Renal pelvis (tissue), 12 donors: ENCODE measurements at places on chromosomes 5 and 9. TPM values are rescaled to one million over a fixed set of nuclear protein-coding genes. Genes with fewer than 3 reads are reported as not detected.

DNA sequence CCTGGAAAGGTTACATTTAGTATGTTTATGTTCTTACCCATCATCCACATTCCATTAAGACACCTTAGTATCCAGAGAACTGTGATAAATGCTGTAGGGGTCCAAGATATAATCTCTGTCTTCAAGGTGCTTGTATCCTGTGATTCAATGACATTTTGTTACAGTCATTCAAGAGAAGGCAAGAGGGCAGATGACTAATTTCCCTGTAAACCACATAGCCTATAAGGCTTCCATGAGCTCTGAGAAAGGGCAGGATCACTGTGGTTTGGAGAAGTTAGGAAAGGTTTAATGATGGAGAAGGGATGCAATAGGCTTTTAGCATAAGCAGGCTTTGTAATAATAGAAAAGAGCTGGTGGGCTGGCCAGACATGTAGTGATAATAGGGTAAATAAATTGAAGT is 40.0 kb downstream of the PAPPA start:
- no peak for DNase-seq

- no peak for DNase-seq
Measured at GRCh38 chr9:116137581-116137980, 16.0 kb upstream of the PAPPA start.

- DNase-seq, result no peak
Measured at GRCh38 chr5:160463740-160464465, 42.2 kb downstream of the PTTG1 start.

DNA sequence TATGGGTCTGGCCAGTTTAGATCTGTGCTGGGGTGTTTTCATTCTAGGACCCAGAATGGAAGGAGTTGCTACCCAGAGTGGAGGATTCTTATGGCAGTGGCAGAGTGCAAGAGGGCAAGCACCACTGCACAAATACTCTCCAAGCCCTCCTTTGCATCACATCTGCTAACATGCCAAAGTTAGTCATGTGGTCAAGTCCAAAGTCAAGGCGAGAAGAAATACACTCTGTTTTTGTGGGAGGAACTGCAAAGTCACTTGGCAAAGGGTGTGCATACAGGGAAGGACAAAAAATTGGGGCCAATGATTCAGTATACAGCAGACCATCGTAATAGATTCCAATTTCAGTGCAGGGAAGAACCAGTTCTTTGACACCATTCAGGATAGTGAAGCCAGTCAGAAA is 43.9 kb upstream of the HMGCS1 start:
- DNase-seq, result no peak

DNA sequence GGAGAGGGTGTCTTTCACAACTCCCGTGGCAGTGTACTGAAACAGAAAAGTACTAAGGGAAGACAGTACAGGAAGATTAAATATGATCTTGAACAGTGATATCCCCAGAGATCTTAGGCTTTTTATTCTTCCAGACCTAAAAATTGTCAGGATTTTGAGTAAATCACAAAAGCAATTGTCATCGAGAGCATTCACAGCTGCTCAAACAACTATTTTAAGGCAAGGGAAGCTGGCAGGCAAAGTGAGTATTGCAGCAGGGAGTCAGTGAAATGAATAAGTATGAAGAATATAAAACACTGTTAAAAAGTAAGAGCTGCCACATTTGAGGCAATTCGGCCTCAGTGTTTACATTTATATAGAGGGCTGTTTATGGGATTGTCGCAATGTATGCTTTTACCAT is 479.0 kb downstream of the CAAP1 start:
- peak; percentile 17 for DNase-seq

DNA sequence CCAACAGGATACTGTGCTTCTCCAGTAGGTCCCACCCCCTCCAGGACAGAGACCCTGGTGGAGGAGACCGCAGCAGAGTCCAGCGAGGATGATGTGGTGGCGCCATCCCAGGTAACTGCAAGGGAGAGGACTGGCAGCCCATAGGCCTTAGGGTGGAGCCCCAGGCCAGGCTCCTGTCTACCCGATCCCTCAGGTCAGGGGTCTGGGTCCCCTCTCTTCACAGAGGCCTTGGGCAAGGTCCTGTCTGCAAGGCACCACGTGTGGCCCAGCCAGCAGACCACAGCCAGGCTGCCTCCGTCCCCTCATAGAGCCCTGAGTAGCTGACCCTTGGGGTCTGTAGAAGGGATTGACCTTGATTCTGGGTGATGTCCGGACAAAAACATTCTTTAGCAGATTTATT is 20.0 kb downstream of the CD74 start:
- no peak for DNase-seq

- no peak for DNase-seq
Measured at GRCh38 chr5:168128557-168128956, 162.9 kb upstream of the WWC1 start.

DNA sequence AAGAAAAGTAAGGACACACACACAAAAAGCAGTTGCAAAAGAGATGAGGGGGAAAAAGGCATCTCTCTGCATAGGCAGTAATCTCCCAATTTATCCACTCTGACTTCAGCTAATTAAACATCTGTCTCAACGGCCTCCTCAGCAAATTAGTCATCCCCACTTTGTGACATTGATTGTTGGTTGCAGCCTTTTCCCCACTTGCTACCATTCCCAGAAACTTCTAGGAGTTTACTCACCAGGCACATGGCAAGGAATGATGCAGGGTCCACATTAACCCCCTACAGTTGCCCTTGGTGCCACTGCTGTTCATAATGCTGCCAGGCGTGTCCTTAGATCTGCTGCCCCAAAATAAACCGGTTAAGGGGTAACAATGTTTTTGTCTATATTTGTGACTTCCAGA is 174.6 kb downstream of the MAPKAP1 start:
- DNase-seq, result no peak

- no peak for DNase-seq
Measured at GRCh38 chr9:13552606-13553215, 273.2 kb upstream of the MPDZ start.

The NMUR2 gene
- polyA plus RNA-seq, result 0.22 TPM

The IFNB1 gene
- not detected for polyA plus RNA-seq

The GDA gene
- polyA plus RNA-seq, result 0.28 TPM

The TYRP1 gene
- 1.9 TPM for polyA plus RNA-seq

The EQTN gene
- polyA plus RNA-seq, result 0.31 TPM

The SCGB3A2 gene
- not detected for polyA plus RNA-seq

The FREM1 gene
- polyA plus RNA-seq, result 232 TPM

The PCDHGA6 gene
- polyA plus RNA-seq, result 7.9 TPM

The FOXD4 gene
- 0.42 TPM for polyA plus RNA-seq
